ENCODE measurements at places on chromosomes 2 and 18.

GRCh38 chr2:23342075-23342474 lies 42.9 kb upstream of the KLHL29 start:
- no peak for DNase-seq

DNA sequence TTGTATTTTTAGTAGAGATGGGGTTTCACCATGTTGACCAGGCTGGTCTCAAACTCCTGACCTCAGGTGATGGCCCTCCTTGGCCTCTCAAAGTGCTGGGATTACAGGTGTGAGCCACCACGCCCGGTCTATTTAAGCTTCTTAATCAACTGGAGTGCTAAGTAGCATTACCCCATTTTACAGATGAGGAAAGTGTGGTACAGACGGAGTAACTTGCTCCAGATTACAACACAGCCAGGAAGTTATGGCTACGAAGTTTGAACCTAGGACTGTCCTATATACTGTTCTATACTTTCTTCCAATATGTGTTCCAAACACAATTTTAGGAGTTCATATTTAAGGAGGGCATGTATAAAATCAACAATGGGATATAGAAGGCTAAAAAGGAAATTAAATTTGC lies 197.7 kb downstream of the TGIF1 start:
- DNase-seq: no peak

DNA sequence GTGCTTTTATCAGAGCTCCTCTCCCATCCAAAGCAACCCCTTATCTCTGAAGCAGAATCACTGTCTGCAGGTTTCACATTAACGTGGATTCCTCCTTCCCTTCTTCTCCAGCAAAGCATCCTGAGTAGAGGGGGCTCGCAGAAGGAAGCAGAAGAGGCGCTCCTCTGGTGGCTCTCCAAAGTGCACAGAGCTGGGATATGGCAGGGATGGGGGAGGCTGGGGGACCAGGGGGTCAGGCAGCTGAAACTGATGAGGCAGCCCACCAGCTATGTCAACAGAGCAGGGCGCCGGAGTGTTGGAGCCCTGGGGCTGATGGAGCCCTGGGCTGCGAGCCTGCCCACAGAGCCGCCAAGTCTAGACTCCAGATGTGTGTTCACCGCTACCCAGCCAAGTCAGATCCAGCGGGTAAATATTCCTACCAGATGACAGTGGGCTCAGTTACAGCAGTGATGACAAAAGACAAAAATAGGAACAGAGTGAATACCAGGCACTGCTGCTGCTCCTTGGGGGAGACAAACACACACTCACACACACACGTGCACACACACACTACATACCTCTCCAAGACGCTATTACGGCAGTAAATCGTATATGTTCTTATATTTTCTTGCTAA lies 678.3 kb upstream of the ID2 start:
- no peak for DNase-seq

DNA sequence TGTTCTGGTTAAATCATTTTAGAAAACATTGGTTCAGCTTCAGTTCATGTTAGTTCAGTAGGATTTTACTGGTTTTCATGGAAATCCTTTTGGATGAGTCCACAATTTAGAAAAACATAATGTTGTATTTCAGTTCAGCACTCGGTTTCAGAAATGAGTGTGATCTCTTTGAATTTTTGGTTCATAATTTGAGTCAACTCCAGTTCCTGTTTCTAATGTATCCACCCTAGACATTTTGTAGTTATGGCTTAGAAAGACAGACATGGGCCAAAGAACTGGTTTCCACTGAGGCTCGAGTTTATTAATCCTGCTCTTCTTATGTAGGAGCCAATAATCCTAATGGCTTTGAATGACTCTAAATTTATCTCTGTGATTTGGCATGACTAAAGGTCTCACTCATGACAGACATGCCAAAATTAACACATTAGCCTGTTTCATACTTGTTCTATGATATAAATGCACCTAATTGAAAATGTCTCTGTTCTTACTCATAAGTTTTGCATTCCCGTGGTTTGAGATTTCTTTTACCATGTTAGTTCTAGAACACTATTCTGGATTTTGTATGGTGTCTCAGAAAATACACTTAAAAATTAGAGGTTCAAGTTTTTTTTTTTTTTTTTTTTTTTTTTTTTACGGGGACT lies 82.3 kb upstream of the SPRED2 start:
- no peak for DNase-seq

GRCh38 chr2:56369316-56369715 lies 185.5 kb downstream of the CCDC85A start:
- no peak for DNase-seq

GRCh38 chr2:230987137-230988020 lies 8.5 kb upstream of the SPATA3 start:
- peak; percentile 54 for DNase-seq

DNA sequence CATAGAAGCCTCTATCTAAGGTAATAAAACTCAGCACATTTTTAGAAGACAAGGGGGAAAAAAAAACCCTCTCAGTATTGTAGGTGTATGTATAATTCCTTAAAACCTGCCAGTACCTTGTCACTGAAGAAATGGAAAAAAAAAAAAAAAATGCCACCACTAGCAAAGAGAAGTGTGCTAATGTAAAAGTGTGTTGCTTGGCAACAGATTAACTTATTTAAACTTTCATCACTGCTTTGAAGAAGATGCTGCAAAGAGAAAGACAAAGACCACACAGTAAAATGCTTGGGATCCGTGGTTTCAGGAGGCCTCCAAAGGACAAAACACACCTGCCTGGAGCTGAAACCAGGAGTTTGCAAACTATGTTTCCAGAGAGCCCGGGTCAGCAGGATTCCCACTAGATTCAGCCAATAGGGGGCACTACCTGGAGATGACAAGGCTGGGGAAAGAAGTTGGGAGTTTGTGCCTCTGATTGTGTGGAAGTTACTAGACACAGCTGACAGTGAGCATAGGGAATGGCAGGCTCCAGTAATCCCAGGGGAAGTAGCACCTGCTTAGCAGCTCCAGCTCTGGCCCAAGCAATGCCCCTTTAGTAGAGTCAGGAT lies 169.1 kb upstream of the TRIB2 start:
- DNase-seq: no peak

GRCh38 chr18:44520981-44521667 lies 159.6 kb upstream of the SETBP1 start:
- DNase-seq: no peak

DNA sequence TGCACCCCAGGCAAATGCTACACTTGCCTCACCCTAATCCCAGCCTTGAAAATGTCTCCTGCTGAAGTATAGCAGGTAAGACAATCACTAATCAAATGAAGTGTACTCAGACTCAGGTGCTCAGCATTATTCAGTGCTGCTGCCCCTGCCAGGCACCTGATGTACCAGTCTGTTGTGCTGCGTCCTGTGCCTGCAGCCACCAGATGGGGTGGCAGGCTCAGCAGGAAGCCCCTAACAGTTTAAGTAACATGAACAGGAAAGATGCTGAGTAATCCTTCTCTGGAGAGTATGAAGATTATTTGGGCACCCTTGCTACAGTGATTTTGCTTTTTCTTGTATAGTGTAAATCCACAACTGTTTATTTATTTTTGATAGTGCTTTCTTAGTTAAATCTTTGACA lies 69.1 kb downstream of the TACR1 start:
- no peak for DNase-seq

DNA sequence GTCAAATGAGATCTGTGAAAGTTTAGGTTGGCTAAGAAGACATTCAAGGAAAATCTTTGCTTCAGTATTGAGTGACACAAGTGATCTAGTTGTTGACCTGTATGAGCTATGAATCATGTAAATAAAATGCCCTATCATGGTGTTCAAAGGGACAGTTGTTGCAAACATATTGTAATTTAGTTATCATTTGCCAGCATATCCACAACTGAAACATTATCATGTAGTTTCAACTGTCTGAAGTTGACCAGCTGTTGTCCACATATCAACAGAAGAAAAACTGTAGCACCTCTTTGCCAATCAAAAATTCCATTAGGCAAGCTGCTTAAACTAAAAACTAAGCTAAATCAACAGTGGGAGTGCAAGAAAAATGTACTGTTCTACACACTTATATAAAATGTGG lies 527.1 kb upstream of the NRXN1 start:
- DNase-seq: no peak

DNA sequence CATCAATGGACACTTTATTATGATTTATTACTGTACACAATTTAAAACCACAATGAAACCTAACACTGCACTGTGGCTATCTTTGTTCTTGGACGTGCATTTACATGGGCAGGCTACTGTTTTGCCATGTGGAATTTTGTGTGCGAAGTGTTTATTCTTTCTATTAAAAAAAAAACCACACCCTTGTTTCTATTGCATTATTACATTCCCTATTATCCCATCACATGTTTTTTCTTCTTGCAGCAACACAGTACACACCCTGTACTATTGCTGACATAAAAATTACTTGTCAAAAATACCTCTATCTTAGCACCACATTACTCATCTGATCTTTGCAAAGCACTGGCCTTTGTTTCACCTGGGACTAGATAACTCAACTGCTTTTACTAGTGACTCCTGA lies 1.5 kb downstream of the RNF152 start:
- DNase-seq: no peak

GRCh38 chr2:108889907-108890306 lies 99.1 kb downstream of the EDAR start:
- DNase-seq: no peak

DNA sequence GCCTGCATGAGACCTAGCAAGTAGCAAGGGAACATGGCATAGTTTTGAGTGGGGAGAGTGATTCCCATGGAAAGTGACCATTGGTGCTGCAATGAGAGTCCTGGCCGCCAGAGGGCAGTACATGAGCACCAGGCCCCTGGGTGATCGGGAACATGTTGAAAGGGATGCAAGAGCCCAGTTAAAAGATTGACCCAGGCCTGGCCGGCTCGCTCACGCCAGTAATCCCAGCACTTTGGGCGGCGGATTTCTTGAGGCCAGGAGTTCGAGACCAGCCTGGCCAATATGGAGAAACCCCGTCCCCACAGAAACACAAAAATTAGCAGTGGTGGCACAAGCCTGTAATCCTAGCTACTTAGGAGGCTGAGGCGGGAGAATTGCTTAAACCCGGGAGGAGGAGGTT lies 22.2 kb downstream of the FAP start:
- DNase-seq: no peak

- DNase-seq: no peak
These were observed 181.8 kb downstream of the EIPR1 start for GRCh38 chr2:3195641-3196476.

DNA sequence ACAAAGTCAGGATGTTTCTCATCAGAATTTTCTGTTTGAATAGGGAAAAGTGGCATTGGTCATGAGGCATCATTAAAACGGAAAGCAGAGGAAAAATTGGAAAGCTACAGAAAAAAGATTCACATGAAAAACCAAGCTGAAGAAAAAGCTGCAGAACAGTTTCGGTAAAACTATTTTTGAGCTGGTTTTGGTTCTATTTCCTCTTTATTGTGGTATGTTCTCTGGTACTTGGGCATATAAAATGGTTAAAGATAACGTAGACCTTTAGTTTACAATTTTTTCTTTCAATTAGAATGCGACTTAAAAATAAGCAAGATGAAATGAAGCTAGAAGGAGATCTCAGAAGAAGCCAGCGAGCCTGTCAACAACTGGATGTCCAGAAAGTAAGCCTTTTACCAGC lies 7.6 kb downstream of the GPATCH11 start:
- DNase-seq: no peak

GRCh38 chr2:112173646-112174319 lies 35.6 kb downstream of the FBLN7 start:
- DNase-seq: no peak

- DNase-seq: no peak
These were observed 47.5 kb downstream of the EML4 start for GRCh38 chr2:42216694-42217093.

GRCh38 chr2:146503366-146503765 lies 1341.5 kb upstream of the ACVR2A start:
- no peak for DNase-seq

DNA sequence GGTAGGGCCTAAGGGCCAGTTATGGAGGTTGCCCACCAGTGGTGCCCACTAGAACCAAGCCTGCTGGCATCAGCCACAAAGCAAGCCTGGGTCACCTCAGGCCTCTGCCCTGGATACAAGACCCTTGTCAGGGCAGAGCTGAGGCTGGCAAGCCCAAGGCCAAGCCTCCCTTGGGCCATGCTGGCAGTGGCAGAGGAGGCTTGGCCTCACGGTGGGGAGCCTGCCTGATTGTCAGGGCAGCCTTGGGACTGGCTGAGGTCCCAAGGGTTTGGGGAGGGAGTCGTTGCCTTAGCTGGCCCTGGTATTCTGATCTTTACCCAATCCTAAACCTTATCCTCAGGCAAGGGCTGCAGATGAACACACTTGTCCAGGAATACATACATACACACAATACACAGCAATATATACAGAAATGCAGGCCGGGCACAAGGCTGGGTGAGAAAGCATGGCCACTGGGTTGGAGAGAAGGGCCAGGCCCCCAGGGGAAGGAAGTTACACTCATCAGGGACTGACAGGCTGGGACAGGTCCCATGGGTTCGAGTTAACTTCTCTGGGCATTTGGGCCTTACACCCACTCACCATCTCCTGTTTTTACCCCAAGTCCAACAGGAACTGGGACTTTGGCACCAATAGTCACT lies 21.0 kb downstream of the CCT7 start:
- no peak for DNase-seq

DNA sequence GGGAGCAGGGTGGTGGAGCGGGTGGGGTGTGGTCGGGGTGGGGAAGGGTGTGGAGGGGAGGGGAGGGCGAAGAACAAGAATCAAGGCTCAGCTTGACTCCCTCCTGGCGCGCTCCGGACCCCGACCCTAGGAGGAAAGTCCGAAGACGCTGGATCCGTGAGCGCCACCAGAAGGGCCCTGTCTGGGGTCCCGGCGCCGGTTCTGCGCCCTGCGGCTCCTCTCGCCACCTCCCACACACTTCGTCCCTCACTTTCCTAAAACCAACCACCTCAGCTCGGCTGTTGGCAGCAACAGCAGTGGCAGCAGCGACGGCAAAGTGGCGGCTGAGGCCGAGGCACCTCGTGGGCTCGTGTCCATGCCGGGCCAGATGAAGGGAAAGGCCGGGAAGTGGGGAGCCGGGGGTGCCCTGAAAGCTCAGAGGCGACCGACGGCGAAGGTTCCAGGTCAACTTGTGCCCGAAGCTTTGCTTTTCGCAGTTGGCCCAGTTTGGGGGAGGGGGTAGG lies 2.1 kb downstream of the KLHL14 start:
- DNase-seq: no peak

GRCh38 chr2:167924556-167924955 lies 322.8 kb downstream of the STK39 start:
- no peak for DNase-seq

GRCh38 chr2:38218591-38218991 lies 142.6 kb upstream of the CYP1B1 start:
- no peak for DNase-seq

DNA sequence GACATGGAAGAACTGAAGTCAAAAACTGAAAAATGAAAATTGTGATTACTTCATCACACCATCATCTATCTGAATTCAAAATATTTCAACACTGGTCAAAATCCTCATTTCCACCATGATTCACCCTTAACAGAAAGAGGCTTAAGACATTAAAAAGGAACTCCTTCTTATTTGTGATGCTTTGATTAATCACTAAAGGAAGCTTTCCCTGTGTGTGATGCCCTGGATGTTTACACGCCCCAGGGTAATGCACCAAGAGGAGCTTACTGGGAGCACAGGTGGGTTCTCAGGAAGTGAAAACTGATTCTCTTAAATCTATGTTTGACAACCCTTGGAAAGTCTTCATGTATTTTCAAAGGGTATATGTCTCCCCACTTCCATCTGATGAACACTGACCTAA lies 11.5 kb downstream of the GRB14 start:
- DNase-seq: no peak

- no peak for DNase-seq
These were observed 103.7 kb upstream of the TAF1B start for GRCh38 chr2:9739531-9739964.

- DNase-seq: no peak
These were observed 5.2 kb upstream of the VPS54 start for GRCh38 chr2:64024259-64024949.

GRCh38 chr2:96839875-96840850 lies 3.7 kb downstream of the ANKRD23 start:
- DNase-seq: no peak
